Uterus (tissue), 4 donors: ENCODE measurements at places on chromosomes 12 and 14.

DNA sequence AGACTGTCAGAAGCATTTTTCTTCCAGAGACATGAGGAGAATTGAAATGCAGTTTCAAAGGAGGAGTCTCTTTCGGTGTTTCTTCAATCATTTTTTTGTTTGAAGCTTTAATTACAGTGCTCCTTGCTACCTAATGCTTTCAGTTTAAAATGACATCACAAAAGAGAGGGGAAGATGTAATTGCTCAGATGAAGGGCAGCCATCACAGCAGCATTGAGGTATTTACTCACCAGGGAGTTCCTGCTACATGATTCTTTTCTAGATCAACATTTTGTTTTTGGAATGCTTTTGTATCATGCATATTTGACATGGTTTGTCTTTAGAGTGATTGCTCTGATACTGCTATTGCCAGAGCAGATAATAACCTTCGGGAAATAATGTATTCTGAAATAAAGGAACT is 28.6 kb downstream of the FLRT2 start:
- no peaks in the 10 kb centered on the region for H3K36me3 ChIP-seq
- no peak overlapping the region for H3K4me3 ChIP-seq
- H3K27me3 ChIP-seq: no peaks in the 10 kb centered on the region
- no peak for DNase-seq
- H3K27ac ChIP-seq: no peak overlapping the region

- H3K36me3 ChIP-seq: no peaks in the 10 kb centered on the region
- H3K4me3 ChIP-seq: peak overlapping the region; percentile 1
- peaks cover 4% of the 10 kb centered on the region for H3K4me1 ChIP-seq
- H3K27ac ChIP-seq: peak overlapping the region; percentile 97
Measured at GRCh38 chr12:114674251-114675047, 9.5 kb downstream of the TBX3 start.

DNA sequence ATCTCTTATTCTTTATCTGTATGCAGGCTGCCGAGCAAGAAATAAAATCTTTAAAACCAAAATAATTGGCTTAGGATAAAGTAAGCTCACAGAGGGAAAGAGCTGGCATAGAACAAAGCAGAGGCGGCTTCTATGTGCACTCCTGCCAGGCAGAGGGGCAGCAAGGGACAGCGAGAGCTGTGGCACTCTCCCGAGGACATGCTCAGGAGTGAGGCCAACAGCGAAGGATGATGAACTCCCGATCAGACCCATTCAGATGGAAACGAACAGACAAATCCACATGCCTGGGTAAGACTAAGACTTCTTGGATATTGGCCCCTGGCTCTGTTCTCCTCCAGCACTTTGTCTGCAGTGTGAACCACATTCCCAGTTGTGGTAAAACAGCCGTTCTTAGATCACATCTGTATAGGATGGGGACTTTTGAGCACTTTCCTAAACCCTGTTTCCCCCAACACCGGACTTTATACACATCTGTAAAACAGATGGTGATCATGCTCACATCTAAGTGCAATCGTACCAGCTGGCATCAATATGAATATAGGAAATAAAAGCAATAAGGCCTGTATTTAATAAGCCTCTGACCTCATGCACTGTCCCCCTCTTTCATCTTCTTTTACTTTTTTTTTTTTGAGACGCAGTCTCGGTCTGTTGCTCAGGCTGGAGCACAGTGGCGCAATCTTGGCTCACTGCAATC is 134.1 kb downstream of the PPM1H start:
- H3K27ac ChIP-seq: no peak overlapping the region
- H3K27me3 ChIP-seq: no peaks in the 10 kb centered on the region
- no peak overlapping the region for H3K4me3 ChIP-seq
- H3K36me3 ChIP-seq: no peaks in the 10 kb centered on the region
- H3K4me1 ChIP-seq: no peaks in the 10 kb centered on the region
- no peak for DNase-seq

- H3K27me3 ChIP-seq: no peaks in the 10 kb centered on the region
- no peak for DNase-seq
- H3K27ac ChIP-seq: no peak overlapping the region
- no peak overlapping the region for H3K4me3 ChIP-seq
- no peaks in the 10 kb centered on the region for H3K36me3 ChIP-seq
Measured at GRCh38 chr12:3523058-3523457, 32.1 kb downstream of the PRMT8 start.

- H3K4me3 ChIP-seq: no peak overlapping the region
- peaks cover 16% of the 10 kb centered on the region for H3K4me1 ChIP-seq
- peak overlapping the region; percentile 77 for H3K27ac ChIP-seq
- H3K36me3 ChIP-seq: no peaks in the 10 kb centered on the region
Measured at GRCh38 chr12:108832730-108833354, 24.5 kb downstream of the SSH1 start.

DNA sequence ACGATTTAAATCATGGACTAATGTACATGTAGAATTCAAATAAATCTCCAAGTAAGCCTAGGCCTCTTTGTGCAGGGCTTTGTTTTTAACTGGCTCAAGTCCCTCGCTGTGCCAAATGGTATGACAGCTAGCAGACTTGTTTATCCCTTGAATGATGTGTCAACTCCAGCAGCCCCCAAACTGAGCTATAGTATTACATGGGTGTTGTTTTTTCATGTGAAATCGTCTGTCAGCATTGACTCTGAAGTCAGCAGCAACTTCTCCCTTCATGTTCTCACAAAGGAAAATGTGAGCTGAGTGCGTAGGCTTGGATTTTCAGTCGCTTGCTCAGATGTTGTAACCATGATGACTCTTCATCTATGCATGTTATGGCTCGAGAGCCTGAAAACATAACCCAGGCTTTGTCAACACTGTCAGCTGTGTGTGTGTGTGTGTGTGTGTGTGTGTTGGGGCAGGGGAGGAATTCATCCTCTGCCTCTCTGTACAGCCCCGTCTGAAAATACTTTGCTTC is 73.3 kb downstream of the PTHLH start:
- no peak for DNase-seq
- H3K4me1 ChIP-seq: no peaks in the 10 kb centered on the region
- no peaks in the 10 kb centered on the region for H3K27me3 ChIP-seq
- H3K36me3 ChIP-seq: no peaks in the 10 kb centered on the region
- H3K27ac ChIP-seq: no peak overlapping the region
